ENCODE measurements at places on chromosomes 1 and 21. TPM values are rescaled to one million over a fixed set of nuclear protein-coding genes. Genes with fewer than 3 reads are reported as not detected.
A peak's percentile ranks its signal among the peaks of the same experiment; 100 is the strongest.

- DNase-seq: no peak
Observed at GRCh38 chr1:201142011-201142848, 12.0 kb downstream of the TMEM9 start.

KRTAP12-2 gene
- not detected for total RNA-seq

- DNase-seq: no peak
Observed at GRCh38 chr1:33119532-33120217, 38.7 kb downstream of the AZIN2 start.

DNA sequence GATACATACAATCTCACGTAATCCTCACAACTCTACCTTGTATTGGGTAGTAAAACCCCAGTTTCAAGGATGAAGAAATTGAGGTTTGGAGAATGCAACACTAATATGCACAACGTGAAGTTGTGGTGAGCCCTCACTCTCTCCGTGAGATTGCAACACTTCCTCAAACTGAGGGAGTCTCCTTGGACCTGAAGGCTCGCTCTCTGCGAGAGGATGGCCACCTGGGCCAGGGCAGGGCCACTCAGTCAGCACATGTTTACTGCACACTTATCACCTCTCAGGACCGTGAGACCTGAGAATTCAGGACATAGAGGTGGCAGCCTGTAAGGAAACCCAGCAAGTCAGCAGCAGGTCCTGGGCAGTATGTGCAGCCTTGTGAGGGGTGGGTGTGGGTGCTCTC, 8.7 kb downstream of the SH3BP5L start:
- DNase-seq: no peak

DNA sequence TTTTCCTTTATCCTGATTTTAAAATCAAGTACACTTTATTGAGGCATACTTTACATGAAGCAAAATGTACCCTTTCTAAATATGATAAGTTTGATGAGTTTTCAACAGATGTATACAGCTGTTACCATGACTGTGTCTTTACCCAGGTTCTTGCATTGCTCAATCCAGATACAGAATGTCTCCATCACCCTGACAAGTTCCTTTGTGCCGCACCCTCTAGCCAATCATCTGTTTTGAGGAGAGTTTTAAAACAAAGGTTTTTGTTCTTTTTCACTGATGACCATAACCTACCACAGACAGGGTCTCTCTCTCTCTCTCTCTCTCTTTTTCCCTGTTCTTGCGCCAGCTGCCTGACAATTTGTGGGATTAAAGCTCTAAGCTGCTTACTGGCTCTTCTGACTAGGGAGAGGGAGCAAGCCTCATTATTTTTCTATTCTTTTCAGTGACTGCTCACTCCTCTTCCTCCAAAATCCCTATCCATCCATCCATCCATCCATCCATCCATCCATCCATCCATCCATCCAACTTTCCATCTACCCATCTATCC, 1.2 kb upstream of the KCNE1 start:
- DNase-seq: no peak

DNA sequence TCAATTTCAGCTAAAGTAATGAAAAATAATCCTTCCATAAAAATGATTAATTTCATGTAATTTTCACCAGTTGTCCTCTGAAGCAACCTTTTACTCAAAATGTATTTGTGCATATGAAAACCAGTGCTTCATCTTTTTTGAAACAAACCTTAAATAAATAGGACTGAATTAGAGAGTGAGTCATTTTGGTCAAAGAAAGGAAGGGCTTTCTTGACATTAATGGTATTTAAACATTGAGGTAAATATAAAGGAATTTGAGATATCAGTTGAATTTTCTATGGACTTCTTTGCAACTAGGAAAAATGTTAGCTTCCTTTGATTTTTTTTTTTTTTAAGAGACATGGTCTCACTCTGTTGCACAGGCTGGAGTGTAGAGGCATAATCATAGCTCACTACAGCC, 38.7 kb downstream of the SNX7 start:
- peak; percentile 4 for DNase-seq

- DNase-seq: no peak
Observed at GRCh38 chr1:151472856-151473731, 13.8 kb upstream of the POGZ start.

DNA sequence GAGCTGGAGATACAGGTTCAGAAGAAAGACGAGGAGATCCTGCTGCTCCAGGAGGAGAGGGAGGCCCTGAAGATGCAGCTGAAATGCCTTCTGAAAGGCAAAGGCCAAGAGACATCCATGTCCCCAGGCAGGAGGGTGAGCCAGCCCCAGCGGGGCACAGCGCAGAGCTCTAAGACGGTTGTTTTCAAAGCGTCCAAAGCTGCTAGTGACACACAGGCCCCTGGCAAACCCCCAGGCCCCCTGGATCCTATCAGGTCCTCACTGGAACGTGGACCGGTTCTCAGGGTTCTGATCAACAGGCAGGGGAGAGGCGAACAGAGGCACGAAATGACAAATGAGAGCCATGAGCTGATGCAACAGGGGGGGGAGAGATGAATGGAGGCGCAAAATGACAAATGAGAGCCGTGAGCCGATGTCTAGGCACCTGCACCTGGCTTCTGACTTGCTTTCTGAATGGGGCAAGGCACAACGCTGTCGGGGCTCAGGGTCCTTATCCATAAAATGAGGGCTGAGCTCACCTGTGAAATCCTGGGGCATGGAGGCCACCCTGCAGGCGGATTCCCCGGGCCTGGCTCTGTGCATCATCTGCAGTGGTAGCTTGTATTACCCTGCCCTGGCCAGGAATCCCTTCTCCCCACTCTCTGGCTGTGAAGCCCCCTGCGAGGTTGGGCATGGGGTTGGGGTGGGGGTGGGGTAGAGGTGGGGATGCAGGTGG, 9.2 kb downstream of the CCDC27 start:
- DNase-seq: no peak

- no peak for DNase-seq
Observed at GRCh38 chr1:245558069-245558468, 403.3 kb downstream of the KIF26B start.

DNA sequence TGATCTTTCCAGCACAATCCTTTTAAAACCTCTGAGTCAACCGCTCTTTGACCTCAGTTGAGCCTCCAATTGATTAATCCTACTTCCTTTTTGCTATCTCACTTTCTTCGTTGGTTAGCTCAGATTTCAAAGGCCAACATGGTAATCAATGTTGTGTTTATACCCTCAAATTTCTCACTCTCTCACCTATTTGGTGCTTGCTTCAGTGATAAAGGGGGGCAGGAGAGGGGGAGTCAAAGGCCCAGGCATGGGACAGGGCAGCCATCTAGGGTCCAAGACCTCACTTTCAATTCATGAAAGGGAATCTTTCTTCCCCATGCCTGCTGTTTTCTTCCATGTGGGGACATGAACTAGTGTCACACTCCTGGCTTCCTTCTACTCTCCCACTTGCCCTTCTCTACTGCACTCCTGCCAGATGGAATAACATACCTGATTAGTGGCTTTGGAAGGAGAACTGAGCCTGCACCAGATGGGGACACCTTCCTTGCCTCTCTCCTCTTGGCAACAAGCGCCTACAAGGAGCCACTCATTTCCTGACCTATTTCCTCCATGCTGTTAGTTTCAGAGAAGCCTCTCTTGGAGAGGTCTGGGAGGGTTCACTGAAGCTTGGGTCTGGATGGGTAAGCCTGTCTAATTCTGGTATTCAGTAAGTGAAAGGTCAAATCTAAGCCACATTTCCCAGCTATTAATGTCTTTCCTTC, 73.3 kb upstream of the ARHGAP29 start:
- DNase-seq: no peak

KRTAP26-1 gene
- not detected for total RNA-seq

- no peak for DNase-seq
Observed at GRCh38 chr1:228082918-228083870, 686 bp downstream of the ARF1 start.

- no peak for DNase-seq
Observed at GRCh38 chr1:163770265-163770664, 448.5 kb downstream of the NUF2 start.

HIVEP3 gene
- total RNA-seq: 4.8 TPM

DNA sequence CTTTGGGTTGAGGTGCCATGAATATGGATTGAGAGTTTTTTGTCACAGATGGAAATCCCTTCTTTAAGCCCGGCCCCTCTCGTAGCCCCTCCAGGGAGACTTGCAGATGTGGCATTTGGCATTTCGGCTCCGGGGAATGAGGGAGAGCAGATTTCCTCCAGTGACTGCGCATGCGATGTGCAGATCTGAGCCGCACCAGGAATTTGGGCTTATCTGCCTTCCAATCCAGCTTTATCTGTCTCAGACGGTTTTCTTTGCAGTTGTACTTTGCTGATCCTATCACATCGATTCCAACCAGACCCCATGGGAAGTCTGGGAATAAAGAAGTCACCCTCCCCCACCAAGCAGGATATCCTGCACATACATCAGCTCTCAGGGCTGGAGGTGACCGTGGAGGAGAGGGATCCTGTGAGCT, 11.7 kb downstream of the KIF26B start:
- DNase-seq: no peak

METTL18 gene
- total RNA-seq: 10.6 TPM

DNA sequence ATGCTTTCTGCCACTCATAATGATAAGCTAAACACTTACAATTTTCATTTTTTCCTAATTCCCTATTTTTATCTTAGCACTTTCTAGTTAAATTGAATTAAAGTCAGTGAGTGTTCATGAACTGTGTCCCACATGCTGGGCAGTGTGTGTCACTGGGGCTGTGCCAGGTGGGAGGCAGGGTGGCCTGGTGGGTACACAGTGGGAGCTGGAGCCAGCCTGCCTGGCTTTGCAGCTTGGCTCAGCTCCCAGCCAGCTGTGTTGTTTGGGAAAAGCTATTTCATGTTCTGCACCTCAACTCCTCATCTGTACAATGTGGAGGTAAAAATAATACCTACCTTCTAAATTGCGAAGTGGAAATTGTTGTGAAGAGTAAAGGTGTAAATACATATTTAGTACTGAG, 238.4 kb downstream of the PLA2G4A start:
- DNase-seq: no peak

DNA sequence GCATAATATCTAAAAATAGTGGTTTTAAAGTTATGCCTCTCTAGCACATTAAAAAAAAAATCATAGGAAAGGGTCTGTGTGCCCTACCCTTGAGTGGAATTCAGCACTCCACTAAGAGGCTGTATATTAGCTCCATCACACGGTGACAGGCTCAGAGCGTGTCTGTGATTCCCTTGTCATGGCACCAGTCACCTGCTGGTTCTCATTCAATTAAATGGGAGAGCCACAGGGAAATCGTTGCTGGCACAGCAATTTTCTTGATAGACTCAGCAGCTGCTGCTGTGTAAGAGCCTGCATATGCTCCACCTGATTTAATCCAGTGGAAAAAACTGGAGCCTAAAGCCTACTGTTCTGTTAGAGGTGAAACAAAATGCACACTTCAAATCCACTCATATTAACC, 9.5 kb downstream of the ATP6V1G3 start:
- DNase-seq: no peak

SNX7 gene
- 36.1 TPM for total RNA-seq

- no peak for DNase-seq
Observed at GRCh38 chr1:222886878-222887351, 72.1 kb downstream of the DISP1 start.

GRCh38 chr1:37752213-37752582, 12.7 kb downstream of the EPHA10 start:
- DNase-seq: no peak

SYCP1 gene
- total RNA-seq: not detected

DNA sequence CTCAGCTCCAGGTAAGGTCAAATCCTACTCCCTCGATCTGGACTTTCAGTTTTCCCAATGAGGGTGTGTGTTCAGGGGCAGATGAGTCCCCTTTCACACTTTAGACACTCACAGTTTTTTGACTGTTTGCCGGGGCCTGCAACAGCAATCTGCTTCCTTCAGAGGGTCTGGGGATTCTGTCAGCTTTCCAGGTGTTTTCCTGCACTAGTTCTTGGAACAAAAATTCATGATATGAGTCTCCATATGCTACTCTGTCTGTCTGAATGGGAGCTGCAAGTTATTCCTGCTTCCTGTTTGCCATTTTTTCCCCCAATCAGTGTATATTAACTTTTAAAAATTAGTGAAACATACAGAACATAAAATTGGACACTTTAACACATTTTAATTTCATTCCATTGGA, 24.3 kb downstream of the CYP4B1 start:
- DNase-seq: no peak

- DNase-seq: peak; percentile 91
Observed at GRCh38 chr1:201137579-201138310, 10.8 kb upstream of the ASCL5 start.

DNA sequence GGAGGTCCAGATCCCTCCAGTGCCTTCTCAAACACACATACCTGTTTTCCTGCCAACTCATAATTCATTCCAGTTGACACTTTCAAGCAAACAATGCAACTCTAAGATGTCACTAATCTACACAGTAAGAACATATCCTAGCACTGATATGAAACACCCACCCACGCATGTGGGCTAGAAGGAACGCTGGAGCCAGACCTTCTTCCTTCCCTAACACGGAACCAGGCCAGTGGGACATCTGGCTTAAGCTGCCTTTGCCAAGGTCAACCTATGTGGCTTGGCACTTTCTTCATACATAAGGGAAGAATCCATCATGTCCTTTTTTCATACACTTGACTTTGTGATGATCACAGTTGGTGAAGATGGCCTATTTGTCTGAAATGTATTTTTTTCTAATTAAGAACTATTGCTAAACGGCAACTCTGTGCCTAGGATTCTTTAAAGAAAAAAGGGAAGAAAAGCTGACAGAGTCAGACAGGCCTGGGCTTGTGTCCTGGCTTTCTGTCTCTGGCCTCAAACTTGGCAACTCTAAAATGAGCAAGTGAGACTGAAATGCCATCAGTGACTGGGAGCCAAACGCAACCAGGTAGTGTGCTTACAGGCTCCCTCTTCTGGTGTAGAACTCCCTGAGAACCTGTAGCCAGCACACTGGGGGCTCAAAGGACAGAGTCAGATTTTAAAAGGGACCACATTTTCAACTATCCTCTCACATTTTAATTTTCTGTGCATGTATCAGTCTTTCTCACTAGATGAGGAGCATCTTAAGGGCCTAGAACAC, 92.6 kb upstream of the BEND5 start:
- no peak for DNase-seq

ADCY10 gene
- not detected for total RNA-seq

- DNase-seq: peak; percentile 8
Observed at GRCh38 chr1:18324246-18324645, 156.5 kb upstream of the KLHDC7A start.

- no peak for DNase-seq
Observed at GRCh38 chr1:93296555-93297154, 49.1 kb upstream of the DR1 start.

RASAL2 gene
- total RNA-seq: 29.7 TPM

RAB3B gene
- 20.5 TPM for total RNA-seq

- DNase-seq: no peak
Observed at GRCh38 chr1:227450489-227450888, 112.9 kb upstream of the ZNF678 start.

Measured in HT1080 (cell line).